Chondrocyte (in vitro differentiated cells): ENCODE measurements at places on chromosomes 7 and 10. TPM values are rescaled to one million over a fixed set of nuclear protein-coding genes. Genes with fewer than 3 reads are reported as not detected.
A peak's percentile ranks its signal among the peaks of the same experiment; 100 is the strongest.

STAG3 gene
- total RNA-seq = 0.57 to 1.2 TPM (median 0.64 TPM) in 3 replicates

BMPR1A gene
- 67.2 to 79.7 TPM (median 74.2 TPM) in 3 replicates for total RNA-seq

NEUROG3 gene
- total RNA-seq = not detected in 3 replicates

SLC39A12 gene
- not detected in 3 replicates for total RNA-seq

NEBL gene
- total RNA-seq = 1.8 to 2.4 TPM (median 2.0 TPM) in 3 replicates

DNA sequence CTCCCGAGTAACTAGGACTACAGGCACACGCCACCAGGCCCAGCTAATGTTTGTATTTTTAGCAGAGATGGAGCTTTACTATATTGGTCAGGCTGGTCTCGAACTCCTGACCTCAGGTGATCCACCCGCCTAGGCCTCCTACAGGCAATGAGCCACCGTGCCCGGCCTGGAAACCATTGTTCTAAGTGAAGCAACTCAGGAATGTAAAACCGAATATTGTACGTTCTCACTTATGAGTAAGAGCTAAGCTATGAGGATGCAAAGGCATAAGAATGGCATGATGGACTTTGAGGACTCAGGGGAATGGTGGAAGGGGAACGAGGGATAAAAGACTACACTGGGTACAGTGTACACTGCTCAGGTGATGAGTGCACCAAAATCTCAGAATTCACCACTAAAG is 235.1 kb upstream of the AUTS2 start:
- no peak for DNase-seq
- peaks cover 47% of the 10 kb centered on the region for H3K4me1 ChIP-seq
- H3K27ac ChIP-seq = peak overlapping the region; percentile 27
- H3K27me3 ChIP-seq = no peaks in the 10 kb centered on the region
- no peak overlapping the region for H3K4me3 ChIP-seq

DNA sequence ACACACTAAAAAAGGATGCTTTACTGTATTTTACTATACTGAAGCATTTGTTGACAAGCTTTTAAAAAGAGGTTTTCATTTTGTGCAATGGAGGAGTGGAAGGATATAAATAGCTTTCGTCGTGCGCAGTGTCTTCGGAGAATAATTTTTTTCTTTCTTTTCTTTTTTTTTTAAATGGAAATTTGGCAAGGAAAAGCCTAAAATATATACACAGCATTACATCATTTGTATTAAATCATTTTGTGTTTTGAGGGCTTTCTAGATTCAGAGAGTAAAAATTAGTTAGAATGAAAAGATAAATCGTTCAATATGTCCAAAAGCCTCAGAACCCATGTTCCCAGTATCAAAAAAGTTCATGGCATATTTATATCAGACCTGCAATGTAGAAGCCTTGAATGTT is 150.2 kb upstream of the FERD3L start:
- no peak overlapping the region for H3K27ac ChIP-seq
- peaks cover 2% of the 10 kb centered on the region for H3K36me3 ChIP-seq
- H3K27me3 ChIP-seq = no peaks in the 10 kb centered on the region
- peaks cover 31% of the 10 kb centered on the region for H3K4me1 ChIP-seq

DNA sequence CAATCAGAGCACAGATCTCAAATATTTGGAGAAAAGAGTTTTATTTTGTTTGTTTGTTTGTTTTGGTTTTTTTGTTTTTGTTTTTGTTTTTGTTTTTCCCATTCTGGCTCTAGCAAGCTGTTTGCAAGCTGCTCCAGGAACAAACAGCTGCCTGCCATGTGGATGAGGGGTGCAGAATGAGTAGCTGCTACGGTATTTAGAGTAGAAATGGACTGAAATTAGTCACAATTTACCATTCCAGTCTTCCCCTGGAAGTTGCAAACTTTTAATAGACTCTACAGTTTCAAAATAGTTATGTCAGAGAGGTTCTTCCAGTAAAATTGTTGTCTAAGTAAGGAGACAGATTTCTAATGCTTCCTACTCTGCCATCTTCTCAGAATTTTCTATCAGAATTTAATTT is 27.1 kb upstream of the TAS2R16 start:
- peaks cover 3% of the 10 kb centered on the region for H3K27me3 ChIP-seq
- no peak overlapping the region for H3K4me3 ChIP-seq
- no peaks in the 10 kb centered on the region for H3K4me1 ChIP-seq
- DNase-seq = no peak
- H3K36me3 ChIP-seq = no peaks in the 10 kb centered on the region
